ENCODE measurements at places on chromosomes 3 and 15.

DNA sequence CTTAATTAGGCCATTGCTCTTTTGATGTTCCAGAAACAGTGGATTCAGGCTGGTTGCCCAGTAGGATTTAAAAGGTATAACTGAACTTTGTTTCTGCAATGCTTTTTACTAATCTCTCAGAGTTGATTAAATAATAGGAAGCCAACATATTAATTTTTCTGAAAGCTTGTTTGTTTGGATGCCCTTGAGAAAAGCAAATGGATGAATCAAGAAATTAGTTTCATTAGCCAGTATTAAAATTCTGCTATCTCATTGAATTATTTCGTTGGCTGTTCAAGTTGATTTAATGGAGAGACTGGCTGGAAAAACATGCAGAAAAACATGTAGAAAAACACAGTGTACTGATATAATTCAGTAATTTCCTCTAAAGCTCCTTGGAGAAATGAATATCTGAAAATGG, 178.9 kb upstream of the THRB start:
- no peak for DNase-seq

- DNase-seq = no peak
These were observed 22.6 kb downstream of the SLC51A start for GRCh38 chr3:196238612-196239560.

DNA sequence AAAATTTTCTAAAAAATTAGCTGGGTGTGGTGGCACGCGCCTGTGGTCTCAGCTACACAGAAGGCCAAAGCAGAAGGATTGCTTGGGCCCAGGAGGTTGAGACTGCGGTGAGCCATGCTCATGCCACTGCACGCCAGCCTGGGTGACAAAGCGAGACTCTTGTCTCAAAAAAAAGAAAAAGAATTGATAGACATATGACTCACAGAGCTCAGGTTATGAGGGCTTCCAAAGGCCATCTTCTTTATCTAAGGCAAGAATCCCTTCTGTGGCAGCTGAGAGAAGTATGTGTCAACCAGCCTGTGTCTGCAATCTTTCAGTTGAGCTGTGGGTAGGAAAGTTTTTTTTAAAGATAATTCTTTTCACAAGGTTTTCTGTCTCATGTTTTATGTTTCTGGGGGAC, 53.9 kb downstream of the MRPS25 start:
- peak; percentile 5 for DNase-seq

- DNase-seq = no peak
These were observed 33.7 kb upstream of the MTHFS start for GRCh38 chr15:79930516-79930915.

- DNase-seq = no peak
These were observed 1298.6 kb downstream of the SI start for GRCh38 chr3:163779396-163780344.

- DNase-seq = no peak
These were observed 116.2 kb downstream of the MFSD1 start for GRCh38 chr3:158918008-158918407.

GRCh38 chr15:47398594-47398993, 318.7 kb upstream of the SEMA6D start:
- DNase-seq = no peak

DNA sequence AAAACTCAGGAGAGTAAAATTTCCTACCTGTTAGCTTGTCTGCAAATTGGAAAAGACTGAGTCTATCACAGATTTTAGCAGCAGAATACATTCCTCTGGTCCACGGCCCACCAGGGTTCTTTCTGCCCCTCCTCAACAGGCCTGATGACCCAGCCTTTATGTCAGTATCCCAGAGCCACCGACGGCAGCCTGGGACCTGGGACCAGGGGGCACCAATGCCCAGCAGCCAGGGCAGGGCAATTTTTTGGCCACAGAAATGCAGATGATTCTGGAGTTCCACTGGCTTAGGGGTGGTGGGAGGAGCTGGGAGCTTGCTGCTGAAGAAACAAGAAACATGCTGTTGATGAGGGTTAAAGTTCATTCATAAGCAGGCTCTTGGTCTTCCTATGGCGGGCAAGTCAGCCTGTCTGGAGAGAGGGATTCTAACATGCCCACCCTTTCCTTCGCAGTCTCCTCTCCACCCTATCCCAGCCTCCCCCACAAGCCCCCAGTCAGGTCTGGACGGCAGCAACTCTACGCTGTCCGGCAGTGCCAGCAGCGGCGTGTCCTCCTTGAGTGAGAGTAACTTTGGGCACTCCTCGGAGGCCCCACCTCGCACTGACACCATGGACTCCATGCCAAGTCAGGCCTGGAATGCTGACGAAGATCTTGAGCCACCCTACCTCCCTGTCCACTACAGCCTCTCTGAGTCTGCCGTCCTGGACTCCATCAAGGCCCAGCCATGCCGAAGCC, 4.3 kb upstream of the MANF start:
- DNase-seq = no peak

DNA sequence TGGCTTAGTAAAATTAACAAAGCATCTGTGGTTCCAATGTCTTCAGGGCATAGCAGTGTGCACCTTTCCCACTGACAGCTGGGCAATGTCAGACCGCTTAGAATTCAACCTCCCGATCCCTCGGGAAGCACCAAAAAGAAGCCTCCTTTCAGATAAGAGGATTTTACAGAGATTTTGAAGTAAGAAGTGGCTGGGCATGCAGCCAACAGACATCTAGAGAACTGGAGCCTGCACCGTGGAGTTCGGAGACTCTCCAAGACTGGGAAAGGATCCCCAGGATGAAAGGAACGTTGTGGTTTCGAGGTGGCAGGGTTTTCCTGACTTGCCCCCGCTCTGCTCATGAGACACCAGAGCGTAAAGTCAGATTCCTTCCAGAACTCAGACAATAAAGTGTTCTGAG, 5.3 kb downstream of the FAM174B start:
- DNase-seq = no peak

DNA sequence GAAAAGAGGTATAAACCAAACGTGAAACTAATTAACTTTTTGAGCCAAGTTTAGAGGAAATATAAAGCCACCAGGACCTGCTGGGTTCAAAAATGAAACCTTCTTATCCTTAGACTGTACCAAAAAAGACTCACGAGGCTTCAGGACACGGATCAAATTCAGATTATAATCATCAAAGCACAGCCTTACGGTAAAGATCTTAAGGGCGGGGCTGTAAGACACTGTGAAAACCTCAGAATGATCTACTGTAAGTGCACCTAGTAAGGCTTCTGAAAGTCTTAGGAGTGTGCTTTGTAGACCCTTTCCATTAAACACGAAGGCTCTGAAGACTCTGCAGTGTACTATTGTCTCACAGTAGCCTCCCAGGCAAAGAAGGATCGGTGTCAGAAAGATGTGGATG, 26.8 kb downstream of the TARS3 start:
- no peak for DNase-seq

DNA sequence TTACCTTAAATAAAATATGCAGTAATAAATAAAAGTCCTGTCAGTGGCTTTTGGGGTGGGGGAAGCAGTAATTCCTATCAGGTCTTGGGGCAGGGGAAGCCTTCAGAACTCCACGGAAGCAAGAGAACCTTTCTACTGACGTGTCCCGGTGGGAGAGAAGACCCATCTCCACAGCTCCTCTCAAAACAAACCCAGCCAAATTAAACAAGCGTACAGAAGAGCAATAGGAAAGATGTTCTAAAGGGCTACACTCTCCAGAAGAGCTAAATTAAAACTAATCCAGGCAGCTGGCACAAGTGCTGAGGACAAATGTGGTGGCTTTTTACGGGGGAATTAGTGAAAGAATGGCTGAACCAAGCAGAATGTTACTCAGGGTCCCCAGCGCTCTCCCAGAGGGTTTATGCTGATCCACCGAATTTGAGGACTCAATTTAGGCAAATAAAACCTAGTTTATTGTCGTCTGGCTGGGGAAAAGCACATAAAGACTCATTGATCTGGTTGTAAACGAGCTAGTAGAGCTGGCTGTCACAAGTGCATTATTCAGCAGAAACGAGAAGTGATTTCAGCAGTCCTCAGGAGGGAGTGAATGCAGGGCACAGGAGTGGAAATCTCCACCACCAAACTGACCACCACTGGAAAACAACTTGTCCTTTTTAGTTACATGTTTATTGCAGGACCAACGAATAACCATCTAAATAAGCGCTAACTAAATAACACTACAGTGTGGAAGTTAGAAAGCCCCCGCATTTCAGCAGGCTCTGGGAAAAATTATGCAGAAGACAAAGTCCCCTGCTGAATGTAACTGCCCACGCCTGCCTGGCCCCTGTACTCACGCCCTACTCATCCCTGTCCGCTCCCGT, 13.5 kb downstream of the BFSP2 start:
- DNase-seq = no peak

- no peak for DNase-seq
These were observed 458.5 kb upstream of the ARRDC4 start for GRCh38 chr15:97502038-97502437.

- no peak for DNase-seq
These were observed 61.6 kb upstream of the FOXP1 start for GRCh38 chr3:71645140-71645539.

DNA sequence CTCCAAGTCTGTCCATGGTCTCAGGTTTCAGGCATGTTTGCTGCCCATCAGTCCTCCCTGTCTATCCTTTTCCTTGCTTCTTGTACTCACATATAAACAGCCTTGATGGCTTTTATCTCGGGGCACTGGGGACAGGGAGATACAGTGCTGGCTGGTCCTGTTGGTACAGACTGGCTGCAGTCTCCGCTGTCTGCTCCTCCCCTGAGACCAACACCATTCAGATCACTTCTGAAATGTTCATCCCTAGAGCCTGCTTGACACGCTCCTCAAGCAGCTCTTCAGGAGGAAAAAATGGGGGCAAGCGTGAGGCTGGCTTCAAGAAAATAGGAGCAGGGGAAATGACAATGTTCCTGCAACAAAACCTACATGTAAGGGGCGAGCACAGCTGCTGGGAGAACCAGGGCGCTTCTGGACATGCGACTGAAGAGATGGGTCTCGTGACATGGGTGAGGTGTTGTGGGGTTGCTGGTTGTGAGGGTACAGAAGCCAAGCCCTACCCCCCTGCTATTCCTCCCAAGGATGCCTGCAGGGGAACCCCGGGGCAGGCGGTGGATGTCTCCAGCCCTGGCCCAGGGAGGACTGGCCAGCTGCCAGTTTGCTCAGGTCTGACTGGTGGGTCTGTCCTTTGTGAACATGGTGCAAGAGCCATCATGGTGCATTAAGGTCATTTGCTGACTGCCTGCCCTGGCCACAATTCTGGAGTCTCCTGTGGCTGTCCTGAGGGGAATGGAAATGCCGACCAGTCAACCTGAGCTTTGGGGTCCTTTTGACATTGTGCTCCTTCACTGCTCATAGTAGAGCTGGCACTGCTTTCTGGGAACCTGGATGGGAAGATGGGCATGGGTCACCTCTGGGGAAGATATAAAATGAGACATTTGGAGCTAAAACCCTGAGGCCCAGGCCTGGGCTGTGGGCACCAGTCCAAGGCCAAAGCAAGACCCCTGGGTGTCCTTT, 40.1 kb downstream of the KY start:
- DNase-seq = no peak

GRCh38 chr3:60384341-60384740, 866.9 kb downstream of the FHIT start:
- no peak for DNase-seq

GRCh38 chr3:36540888-36541518, 160.7 kb downstream of the STAC start:
- no peak for DNase-seq

GRCh38 chr15:31489801-31490646, 163.4 kb downstream of the KLF13 start:
- peak; percentile 14 for DNase-seq

Measured in stimulated activated CD8-positive, alpha-beta memory T cell treated with anti-CD3 and anti-CD28 coated beads, Interleukin-7, amount 100 ng/mL, for 48 hours (primary cell).